WERI-Rb-1 (cell line): ENCODE measurements at places on chromosomes 3 and 15.

DNA sequence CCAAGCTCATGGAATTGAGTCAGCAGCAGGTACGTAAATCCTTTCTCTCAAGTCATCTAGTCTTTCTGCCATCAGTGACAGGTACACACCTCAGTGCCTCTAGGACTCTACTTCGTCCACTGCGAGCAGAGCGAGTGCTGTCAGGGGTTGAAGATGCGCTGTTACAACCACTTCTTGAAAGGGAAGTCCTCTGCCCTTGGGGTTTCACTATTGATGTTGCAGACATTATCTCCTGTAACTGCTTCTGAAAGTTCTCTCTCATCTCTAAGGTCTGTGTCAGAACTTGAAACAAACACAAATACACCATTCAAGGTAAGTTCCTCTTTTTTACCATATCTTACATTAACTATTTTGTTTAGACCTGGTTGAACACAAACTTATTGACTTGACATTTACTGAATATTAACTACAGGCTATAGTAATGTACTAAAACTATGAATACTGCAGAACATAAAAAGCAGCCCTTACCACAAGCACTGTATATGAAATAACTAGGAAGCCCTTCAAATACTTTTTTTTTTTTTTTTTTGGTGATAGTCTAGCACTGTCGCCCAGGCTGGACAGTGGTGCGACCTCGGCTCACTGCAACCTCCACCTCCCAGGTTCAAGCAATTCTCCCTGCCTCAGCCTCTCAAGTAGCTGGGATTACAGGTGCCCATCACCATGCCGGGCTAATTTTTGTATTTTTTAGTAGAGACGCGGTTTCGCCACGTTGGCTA, 41.5 kb downstream of the TOPBP1 start:
- DNase-seq = no peak

DNA sequence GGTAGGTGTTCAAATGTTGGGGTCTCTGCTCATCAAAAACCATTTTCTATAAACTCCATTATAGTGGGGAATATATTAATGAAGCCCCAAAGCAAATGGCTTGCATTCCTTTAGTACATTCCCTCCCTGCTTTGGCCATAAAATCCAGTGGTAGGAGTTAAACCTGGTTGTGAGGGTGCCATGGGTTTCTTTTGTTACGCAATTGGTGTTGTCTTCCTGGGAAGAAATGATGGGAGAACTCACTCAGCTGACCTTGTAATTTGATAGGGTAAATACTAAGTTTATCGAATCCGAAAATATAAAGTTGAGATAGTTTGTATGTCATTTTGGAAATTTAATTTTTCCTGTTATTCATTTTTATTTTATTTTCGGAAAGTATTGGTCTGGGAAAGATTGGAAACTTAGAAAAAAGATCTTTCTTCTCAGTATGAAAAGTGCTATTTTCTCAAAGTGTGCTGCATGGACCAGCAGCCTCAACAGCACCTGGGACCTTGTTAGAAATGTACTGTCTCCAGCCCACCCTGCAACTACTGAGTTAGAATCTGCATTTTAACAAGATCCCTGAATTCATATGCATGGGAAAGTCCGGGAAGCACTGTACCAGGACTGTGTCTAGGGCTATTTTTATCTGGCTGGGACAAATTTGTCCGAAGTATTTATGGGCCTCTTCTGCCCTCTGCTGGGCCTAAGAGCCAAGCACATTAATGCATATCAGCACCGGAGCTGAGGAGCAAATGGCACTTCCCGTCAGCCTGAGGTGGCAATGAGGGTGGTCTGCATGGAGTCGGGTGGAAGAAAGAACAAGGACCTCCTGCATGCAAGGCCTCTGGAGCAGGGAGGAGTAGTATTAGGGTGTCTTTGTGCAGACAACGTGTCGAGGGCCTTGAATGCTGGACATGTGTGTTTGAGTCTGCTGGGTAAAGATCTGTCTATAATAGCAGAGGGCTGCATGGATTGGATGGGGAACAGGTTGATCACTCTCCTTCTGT, 54.7 kb downstream of the FAM81A start:
- peak; percentile 47 for DNase-seq

GRCh38 chr15:39411102-39411989, 169.5 kb upstream of the THBS1 start:
- no peak for DNase-seq

DNA sequence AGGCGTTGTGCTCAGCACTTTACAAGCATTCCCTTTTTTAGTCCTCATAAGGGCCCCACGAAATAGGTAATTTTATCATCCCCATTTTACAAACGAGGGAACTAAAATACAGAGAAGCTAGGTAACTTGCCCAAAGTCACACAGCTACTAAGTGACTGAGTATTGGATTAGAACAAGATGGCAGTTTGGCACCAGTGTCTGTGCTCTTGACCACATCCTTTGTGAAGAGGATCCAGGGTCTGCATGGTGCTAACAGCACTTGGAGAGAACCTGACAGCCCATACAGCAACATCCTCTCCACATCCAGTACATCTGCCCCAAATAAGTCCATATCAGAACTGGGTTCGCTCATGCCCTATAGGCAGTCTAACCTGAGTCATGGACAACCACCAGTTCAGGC, 21.8 kb upstream of the DAPK2 start:
- DNase-seq = no peak

GRCh38 chr15:58232281-58233065, 94.3 kb downstream of the AQP9 start:
- DNase-seq = no peak

- DNase-seq = no peak
These were observed 16.6 kb downstream of the ST3GAL6 start for GRCh38 chr3:98779541-98780335.

- no peak for DNase-seq
These were observed 387.4 kb downstream of the RBMS3 start for GRCh38 chr3:29668233-29668632.

- DNase-seq = no peak
These were observed 264.3 kb upstream of the ZPLD1 start for GRCh38 chr3:102170545-102170944.

DNA sequence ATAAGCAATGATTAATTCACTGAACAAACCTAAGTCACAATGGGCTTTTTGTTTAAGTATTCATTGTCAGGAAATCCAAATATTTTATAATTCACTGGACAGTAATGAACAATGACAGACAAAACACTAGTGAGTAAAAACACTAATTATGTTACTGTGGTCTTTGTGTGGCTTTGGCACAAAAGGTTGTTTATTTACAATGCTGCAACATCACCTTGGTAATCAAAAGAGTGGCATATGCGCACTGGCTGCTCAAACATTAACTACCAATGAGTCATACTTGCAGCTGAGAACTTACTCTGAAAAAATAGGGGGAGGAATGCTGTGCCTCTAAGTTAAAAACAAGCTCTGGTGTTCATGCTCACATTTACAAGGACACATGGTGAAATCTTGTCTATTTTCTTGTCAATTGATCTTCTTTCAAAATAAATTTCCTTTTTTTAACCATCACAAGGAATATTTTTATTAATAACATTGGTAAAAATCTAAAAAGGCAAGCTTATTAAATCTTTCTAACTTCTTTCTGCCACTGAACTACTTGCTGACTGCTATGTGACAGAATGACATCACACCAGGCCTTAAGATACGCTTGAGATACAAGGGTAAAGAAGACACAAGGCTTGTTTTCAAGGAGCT, 85.2 kb upstream of the PPIB start:
- DNase-seq = no peak

DNA sequence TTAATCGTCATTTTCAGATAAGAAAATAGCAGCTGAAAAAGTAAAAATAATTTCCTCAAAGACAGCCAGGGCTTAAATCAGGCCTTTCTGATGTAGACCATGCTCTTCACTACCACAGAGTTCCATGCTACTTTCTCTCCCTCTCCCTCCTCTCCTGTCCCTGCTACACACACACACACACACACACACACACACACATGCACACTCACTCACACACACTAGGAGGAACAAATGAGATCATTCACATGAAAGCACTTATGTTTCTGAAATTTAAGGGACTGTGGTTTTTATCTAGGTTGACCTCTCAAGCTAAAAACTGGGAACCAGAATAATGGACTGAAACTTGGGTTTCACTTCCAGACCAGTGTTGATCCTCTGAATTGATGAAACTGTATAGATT, 4.1 kb upstream of the PSMA4 start:
- DNase-seq = no peak

GRCh38 chr3:142777927-142778326, 54.1 kb downstream of the TRPC1 start:
- DNase-seq = no peak

DNA sequence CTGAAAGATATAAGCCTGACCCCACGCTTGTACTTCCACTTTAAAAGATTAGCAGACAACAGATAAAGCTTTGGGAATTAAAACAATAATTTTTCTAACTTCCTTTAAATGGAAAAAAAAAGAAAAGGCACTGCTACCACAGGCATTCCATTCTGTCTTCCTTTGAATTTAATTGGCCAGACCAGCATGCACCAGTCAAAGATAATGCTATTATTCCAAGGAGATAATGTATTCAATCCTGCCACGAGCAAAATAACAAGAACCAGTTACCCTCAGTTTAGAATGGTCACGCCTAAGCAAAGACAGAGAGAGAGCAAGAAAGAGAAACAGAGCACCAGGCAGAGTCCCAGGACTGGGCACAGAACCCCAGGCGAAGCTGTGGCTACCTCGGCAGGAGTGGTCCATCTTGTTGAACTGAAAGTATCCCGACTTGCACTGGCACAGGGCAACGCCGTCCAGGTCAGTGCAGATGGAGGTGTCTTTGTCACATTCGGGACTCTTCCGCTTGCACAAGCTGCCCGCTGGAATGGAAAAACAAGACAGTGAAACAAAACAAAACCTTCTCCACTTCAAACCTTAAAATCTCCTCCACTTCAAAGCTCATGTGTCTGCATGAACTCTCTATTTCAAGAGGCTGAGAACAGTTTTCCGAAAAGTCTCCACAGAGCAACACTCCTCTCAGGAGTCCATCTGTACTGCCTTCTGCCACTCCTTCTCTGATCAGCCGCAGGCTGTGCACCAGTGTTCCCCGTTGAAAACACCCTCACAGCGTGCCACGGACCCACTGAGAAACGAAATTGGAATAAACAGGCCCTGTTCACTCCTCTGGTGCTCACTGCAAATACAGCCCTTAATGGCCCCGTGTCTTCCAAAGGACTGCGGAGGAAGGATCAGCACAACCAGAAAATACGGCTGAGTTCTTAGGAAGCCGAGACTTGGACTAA, 58.2 kb downstream of the HEG1 start:
- DNase-seq = no peak

DNA sequence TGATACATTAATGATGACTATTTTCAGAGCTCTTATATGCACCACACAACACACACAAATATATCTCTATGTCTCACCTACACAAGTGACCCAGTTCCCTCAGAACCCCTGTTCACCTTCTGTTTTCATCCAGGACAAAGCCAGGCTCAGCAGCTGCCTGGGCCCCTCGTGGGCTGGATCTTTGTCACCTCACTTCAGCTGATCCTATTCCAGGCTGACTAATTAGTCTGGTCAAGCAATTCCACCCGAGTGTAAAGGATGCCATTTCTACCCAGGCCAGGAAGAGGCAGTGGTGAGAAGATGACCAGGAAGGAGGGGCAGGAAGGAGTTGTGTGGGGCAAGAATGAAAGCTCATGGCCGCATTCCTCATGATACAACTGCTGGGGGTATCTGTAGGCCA, 62.3 kb downstream of the DHX30 start:
- DNase-seq = peak; percentile 50

- DNase-seq = no peak
These were observed 11.1 kb downstream of the TLE3 start for GRCh38 chr15:70086636-70087035.

GRCh38 chr3:63936925-63937324, 24.7 kb upstream of the SCAANT1 start:
- DNase-seq = no peak

DNA sequence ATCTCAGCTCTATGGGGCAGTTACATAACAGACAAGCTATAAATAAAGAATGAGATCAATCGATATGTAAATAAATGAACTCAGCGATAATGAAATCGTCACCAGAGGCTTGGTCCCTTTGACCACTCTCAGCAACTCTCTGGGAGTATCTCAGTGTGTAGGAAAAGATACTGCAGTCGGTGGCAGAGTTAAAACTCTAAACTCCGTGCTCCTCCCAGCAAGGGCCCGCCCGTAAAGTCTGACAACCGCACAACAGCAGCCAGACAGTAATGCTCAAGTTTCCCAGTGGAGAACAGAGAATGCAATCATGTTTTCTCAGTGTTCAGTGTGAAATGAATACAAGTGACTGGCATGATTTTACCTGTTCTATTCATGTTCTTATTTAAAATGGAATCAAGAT, 28.3 kb upstream of the IGF1R start:
- DNase-seq = no peak

DNA sequence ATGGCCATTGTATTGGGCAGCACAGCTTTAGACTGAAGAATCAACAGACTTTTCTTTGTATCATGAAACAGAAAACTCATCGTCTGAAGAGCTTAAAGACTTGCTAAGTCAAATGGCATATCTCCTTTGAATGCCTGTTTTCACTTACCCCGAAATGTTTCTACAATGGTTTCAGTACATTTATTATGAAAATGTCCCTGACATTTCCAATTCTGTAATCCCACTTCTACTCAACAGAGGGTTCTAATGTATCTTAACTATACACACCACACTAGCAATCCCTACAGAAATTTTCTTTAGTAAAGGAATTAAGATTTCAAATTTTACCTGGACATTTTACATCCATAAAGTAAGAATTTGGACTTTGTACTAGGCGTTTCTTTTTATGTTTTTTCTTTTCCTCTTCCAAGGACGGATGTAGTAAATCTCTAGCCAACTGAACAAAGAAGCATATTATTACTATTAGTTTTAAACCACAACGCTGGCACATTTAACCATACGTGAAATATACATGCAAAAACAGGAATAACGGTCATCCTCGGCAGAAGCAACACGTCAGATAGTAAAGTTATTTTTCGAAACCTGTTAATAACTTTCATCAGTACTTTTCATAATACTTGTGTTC, 1.1 kb downstream of the RPS27L start:
- DNase-seq = no peak

GRCh38 chr3:132381348-132381944, 35.9 kb upstream of the DNAJC13 start:
- no peak for DNase-seq

GRCh38 chr3:48459331-48459730, 12.8 kb downstream of the ATRIP start:
- DNase-seq = no peak

GRCh38 chr3:45613791-45614190, 19.2 kb downstream of the LIMD1 start:
- no peak for DNase-seq
